Transverse colon (tissue), 4 donors: ENCODE measurements at places on chromosomes 4 and X.

DNA sequence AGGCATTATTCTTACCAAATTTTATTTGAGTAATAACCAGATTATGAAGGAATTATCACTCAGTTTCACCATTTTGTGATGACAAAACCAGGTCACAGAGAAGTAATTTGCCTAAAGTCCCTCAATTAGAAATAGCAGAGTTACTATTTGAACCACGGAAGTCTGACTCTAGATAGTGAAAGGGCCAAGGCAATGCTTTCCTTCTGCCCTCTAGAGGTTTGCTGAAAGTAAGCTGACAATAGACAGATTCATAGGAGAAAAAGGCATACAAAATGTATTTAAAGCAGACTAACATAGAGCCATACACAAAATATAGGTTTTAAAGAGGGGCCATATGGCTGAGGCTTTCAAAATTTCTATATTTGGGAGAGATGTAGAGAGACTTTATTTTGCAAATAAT lies 43.1 kb downstream of the CXXC4 start:
- DNase-seq = no peak

DNA sequence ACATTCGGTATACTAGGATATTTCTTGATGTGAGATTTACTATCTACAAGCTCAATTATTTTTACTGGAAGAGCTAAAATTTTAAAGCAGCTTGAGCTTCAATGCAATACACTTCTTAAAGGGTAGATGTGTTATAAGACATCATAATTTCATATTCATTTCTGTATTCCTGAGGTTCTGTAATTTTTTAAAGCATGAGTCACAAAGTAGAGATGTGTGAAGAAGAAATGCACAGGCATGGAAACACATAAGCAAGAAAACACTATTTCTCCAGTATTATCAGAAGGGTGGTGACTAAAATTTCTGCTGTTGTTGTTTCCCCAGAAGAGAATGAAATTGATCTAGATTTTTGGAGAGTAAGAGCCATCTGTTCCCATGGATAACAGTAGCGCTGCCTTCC lies 72.6 kb downstream of the INPP4B start:
- no peak for DNase-seq

DNA sequence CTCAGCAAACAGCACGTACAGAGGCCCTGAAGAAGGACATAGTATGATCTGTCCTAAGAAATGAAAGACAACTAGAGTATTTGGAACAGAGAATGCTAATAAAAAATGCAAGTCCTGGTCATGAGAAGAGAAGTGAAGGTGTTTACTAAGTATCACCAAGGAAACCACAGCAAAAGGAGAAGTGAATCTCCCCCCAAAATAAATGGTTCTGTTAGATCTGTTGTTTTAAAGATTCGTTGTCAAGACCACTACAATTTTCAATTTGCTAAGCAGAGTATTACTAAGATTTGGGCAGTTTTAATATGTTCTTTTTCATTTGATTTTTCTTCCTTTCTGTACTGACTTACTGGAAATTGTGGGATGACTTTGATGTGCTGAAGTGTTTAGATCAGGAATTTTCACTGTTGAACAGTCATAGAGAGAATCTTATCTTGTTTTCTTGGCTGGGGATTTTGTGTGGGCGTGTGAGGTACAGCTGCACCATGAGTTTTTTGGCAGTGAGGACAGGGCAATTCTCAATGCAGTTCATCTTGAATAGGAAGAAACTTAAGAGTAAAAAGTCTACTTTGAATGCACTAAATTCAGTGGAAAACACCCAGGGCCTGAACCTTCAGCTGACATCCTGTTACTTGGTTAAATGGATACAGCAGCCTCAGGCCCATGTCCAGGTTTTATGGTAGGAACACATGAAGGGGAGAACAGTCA lies 132.2 kb downstream of the STIM2 start:
- no peak for DNase-seq

DNA sequence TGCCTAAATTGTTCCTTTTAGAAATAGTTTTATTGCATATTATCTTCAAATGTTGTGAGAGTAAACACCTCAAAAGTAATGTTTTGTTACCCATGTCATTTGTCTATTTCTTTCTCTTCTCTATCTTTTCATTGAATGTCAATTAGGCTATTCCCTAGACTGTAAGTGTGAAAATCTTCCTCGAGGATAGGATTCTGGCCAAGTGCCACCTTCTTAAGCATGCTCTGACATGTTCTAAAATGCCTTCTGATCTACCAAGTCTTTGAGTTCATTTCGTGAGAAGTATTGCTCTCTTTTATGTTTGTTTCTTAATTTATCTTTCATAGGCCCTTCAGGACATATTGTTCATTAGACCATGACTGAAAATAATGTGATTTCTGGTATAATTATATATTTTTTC lies 44.1 kb upstream of the TLL1 start:
- no peak for DNase-seq

DNA sequence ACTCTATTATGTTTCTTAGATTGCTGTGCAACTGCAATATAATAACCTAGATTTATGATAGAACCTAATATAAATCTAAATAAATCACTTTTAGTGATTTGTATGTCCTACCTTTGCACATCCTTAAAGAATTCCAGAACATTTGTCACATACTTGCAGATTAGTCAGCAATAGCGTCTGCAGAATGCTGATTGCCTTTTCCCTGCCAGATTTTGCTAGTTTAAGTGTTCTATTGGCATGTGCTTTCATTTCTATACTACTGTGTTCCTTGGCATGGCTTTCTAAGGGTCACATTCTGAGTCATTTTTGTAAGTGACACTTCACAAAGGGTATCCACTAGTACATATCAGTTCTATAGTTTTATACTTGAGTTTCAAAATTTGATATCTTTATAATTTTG lies 303.1 kb upstream of the GIMD1 start:
- no peak for DNase-seq

- no peak for DNase-seq
Measured at GRCh38 chrX:10676235-10676957, 56.0 kb upstream of the MID1 start.

- DNase-seq = no peak
Measured at GRCh38 chr4:56744030-56744429, 62.9 kb upstream of the HOPX start.

- no peak for DNase-seq
Measured at GRCh38 chr4:90127706-90128345, 632 bp downstream of the CCSER1 start.

DNA sequence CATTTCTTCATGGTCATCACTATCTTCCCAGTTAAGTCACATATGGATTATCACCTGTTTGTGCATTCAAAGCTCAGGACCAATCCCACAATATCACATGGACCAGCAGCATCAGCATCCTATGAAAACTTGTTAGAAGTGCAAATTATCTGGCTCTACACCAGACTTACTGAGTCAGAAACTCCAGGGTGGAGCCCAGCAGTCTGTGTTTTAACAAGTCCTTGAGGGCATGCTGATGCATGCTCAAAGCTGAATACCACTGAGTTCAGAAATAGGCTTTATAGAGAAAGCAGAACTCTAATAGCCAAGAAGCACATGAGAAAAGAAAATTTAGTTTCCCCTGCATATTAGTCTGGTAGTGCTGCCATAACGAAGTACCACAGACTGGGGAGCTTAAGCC lies 62.4 kb upstream of the GABRQ start:
- DNase-seq = no peak

GRCh38 chrX:13597874-13598273 lies 28.5 kb downstream of the EGFL6 start:
- no peak for DNase-seq

GRCh38 chr4:626201-627091 lies 1.1 kb downstream of the PDE6B start:
- DNase-seq = no peak
